ENCODE measurements at places on chromosomes 1 and 21.
A peak's percentile ranks its signal among the peaks of the same experiment; 100 is the strongest.

DNA sequence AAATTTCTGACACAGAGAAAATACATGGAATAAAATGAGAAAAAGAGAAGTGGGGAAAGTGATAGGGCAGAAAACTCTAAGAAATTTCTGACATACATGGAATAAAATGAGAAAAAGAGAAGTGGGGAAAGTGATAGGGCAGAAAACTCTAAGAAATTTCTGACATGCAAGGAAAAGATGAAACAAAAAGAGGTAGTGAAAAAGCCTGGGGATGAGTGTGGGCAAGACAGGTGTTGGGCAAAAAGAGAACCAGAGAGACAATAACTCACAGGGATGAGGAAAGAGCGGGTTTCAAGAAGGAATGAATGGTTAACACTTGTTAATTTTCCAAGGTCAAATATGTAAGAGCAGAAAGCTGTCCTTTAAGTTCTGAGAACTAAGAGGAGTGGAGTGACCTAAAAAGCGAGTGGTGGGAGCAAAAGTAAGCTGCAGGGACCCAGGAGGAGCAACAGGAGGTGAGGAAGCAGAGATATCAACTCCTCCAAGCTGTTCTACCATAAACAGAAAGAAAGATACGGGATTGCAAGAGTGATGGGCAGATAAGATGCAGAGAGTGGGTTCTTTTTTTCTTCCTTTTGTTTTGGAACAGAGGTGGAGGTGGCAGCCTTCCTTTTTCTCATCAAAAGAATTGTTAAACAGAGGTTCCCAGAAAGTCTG, 29.9 kb upstream of the EXO1 start:
- no peak for DNase-seq

DNA sequence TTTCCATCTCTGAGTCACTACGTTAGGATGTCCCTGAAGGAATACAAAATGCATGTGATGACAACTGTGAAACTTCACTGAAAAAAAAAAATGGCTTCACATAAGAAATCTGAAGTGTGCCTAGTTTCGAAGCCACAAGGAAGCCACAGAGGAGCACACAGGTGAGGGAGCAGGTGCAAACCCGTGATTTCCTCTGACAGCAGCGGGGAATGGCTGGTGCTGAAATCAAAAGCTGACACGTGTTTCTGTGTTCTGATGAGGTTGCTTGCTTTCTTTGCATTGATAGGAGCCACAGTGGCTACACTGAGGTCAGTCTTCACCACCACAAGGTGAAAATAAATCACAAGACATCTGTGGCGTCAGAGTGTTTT, 105.7 kb upstream of the TLR5 start:
- DNase-seq, result no peak

DNA sequence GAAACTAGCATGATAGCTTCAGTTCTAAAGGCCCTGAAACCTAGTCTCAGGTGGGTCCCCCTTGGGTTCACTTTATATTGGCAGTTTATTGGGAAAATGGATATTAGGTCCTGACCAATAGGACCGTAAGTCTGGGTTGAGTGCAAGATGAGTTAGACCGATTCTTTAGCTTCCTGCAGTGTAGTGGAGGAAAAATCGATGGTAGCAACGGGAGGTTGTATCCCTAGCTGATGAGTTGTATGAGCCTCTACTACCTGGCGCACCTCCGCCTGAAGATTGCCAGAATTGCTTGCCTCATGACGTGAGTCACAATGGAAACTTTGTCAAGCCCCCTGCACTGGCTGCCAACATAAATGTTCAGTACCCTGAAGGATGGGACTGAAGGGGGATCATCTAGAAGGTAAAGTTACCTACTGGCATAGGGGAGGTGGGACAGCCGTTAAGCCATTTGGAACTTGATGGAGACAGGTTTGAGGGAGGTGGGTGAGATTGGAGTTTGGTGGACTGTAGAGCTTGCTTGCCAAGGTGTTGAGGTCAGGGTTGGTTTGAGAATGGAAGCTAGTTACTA, 3.9 kb downstream of the RCC1 start:
- DNase-seq, result peak; percentile 14

DNA sequence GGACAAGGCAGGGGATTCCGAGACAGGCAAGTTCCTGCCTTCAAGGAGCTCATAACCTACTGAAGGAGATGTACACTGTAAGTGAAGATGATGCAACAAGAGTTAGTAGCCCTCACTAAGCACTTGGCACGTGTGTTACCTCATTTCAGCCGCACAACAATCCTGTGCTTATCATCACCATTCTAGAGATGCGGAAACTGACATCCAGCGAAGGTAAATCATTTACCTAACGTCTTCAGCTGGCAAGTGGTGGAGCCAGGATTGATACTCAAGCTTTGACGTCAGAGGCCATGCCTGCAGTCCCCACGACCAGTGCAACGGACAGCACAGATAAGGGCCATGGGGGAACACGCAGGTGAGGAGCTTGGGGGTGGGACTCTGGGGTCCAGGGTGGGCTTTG, 2.9 kb upstream of the UBXN10 start:
- DNase-seq, result no peak

DNA sequence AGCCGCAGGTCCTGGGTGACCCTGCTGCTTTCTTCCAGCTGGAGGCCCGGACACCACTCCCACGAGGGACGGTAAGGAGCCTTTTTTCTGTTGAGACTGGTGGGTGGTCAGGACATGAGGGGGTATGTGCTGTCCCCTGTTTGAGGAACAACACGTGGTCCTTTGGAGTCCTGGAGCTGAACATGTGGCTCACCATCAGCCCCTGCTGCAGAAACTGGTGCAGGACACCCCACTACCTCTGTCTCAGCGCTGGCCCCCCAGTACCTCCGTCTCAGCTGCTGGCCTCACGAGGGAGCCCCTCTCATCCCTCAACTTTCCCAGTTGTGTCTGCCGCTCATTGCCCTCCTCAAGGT, 34.7 kb downstream of the SLC19A1 start:
- DNase-seq, result no peak

- no peak for DNase-seq
These were observed 35.8 kb downstream of the OLFML3 start for GRCh38 chr1:114015075-114015474.

DNA sequence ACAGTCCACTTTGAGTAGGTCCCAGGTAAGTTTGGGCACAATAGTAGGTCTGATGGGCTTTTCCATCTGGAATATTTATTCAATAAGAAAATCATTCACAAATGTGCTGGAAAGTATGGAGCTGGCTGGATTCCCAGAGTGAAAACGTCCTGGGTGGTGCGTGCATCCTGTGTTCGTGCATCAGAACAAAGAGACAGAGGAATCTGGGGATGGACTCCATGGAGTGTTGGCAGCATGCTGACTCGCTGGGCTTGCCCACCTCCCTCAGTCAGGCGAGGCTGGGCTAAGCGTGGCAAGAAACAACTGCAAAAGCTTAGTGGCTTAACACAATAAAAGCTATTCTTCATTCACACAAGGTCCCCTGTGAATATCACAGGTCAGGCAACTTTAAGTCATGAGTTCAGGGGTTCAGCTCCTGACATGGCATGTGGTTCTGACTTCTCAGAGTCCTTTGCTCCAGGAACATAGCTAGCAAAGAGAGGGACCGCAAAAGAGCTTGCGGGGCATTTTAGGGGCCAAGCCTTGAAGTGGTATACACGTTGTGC, 151.6 kb upstream of the ZNF644 start:
- DNase-seq, result peak; percentile 45

DNA sequence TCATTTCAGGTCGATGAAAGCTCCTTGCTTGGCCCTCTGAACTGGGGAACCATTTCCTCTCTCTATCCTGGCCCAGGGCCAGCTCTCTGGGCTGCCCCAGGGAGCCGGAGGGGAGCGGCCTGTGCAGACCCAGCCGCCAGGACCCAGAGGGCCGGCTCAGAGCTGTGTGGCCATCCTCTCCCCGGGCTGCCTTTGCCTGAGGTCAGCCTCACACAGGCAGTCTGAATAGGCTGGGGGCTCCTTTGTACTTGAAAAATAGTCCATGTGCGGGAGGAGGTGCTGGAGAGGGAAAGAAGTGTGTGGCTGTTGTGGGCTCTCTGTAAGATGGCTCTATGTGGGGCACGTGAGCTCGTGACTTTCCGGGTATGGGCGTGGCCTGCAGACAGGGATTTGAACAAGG, 275.1 kb upstream of the VAMP3 start:
- no peak for DNase-seq

DNA sequence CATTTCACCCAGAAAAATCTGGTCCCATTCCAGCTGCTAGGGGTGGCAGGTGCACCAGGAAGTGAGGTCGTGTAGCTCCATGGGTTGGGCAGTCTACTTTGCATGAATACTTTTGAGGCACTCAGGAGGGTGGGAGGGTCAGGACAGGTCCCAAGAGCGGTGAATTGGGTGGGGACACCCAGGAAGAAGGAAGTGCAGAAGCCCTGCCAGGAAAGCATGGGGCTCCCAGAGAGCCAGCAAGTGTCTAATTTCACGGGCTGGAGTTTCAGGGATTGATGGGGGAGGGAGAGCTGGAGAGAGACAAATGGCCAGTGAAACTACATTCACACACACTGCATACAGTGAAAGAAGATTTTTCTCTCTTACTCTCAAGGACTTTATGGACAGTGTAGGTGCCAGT, 137.8 kb downstream of the GALNT2 start:
- no peak for DNase-seq

DNA sequence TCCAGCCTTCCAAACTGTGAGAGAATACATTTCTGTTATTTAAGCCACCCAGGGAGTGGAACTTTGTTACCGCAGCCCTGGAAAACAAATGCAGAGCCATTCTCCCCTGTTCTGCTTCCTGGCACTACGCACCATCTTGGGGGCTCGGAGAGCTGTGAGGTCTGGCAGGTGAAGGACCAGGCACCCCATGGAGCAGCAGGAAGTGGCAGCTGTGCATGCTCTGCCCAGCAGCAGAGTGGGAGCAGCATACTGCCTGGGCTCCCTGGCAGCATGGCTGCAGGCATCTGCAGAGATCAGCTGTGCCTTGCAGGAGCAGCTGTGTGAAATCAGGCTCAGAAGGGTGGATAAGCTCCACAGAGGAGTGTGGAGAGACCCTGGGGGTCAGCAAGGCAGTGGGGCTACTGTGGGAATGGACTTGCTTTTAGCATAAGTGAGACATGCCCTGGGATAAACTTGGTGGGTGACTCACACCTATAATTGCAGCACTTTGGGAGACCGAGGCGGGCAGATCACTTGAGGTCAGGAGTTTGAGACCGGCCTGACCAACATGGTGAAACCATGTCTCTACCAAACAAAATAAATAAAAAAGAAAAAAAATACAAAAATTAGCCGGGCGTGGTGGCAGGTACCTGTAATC, 17.7 kb upstream of the ZSCAN20 start:
- DNase-seq, result peak; percentile 75

DNA sequence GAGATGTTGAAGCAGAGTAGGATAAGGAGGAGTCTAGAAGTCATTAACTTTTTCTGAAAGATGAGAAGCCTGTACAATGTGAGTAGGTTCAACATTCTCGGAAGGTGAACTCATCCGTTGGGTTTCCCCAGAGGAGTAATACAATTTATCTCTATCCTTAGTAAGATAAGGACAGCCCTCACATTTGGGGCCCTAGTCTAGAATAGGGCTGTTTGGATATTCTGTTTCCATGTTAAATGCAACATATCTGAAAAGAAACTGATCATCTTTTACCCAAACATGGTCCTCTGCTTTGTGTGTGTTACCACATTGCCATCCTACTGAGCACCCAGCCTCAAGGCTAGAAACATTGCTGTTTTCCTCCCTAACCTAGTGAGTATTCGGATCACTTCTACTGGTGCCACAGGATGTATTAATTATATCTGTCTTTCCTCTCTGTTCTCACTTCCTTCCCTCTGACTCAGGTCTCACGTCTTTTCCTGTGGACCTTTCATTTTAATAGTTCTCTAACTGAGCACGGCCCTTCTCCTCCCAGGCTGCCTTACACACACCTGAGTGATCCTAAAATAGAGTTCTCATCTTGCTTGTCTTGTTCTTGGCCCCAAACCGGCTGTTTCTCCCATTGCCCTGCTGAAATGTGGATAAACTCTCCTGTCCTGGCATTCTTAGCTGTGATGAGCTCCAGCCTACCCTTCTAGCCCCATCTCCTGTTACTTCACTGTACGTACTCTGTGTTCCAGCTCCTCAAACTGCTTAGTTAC, 91.7 kb downstream of the CDC14A start:
- no peak for DNase-seq

- no peak for DNase-seq
These were observed 38.4 kb upstream of the AGL start for GRCh38 chr1:99811747-99812146.

- no peak for DNase-seq
These were observed 151.4 kb downstream of the CHRM3 start for GRCh38 chr1:239537795-239538194.

- peak; percentile 96 for DNase-seq
These were observed 16.1 kb upstream of the FMOD start for GRCh38 chr1:203367057-203367456.

- no peak for DNase-seq
These were observed 36.1 kb downstream of the SORT1 start for GRCh38 chr1:109361649-109362048.

GRCh38 chr1:7640920-7641585, 130.0 kb upstream of the VAMP3 start:
- DNase-seq, result no peak

DNA sequence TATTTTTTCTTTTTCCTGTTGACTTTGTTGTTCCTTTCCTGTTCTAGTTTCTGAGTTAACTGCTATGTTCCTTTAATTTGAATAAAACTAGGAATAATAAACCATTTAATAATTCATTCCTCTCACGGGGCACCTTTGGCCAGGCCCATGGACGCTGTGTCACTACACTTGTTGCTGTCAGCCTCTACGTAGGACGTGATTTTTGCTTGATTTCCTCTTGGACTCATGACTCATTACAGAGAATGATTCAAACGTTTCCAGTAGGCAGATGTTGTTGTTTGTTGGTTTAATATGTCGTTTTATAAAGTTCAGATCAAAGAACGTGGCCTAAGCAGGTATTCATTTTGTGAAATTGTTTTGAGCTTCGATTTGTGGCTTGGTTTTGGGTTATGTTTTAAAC, 9.1 kb upstream of the SLC19A1 start:
- DNase-seq, result no peak

DNA sequence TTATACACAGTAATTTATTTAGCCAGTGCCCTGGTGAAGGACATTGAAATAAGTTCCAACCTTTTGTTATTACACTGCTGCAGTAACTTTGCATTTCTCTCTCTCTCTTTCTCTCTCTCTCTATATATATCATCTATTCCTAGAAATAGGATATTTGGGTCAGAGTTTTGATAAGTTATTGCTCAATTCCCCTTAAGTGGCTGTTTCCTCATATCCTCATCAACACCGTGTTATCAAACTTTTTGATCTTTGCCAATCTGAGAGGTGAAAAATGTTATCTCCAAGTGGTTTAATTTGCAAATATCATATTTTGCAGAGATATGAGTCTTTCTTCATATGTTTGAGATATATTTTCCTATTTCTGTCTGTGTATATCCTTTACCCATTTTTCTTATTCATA, 1.6 kb upstream of the SRSF4 start:
- no peak for DNase-seq
